ENCODE measurements at places on chromosomes 13 and 19.

DNA sequence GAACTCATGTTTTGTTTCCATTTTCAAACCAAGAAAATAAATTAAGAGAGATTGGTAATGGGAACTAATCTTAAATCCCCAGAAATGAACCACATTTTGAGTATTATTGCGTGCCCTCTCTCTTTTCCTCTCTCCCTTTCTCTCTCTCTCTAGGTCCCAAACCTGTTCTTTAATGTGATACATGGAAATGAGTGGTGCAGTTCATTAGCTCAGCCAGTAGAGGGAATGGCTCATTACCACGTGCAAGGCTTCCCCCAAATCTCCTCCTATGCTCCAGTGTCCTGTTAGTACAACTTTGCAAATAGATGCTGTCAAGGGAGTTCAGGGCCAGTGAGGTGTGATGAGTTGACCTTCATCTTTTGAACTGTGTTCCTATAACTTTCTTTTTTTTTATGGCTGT is 178.4 kb downstream of the FGF9 start:
- H3K4me3 ChIP-seq = no peak overlapping the region
- no peaks in the 10 kb centered on the region for H3K27me3 ChIP-seq
- no peaks in the 10 kb centered on the region for H3K4me1 ChIP-seq
- H3K27ac ChIP-seq = no peak overlapping the region

DNA sequence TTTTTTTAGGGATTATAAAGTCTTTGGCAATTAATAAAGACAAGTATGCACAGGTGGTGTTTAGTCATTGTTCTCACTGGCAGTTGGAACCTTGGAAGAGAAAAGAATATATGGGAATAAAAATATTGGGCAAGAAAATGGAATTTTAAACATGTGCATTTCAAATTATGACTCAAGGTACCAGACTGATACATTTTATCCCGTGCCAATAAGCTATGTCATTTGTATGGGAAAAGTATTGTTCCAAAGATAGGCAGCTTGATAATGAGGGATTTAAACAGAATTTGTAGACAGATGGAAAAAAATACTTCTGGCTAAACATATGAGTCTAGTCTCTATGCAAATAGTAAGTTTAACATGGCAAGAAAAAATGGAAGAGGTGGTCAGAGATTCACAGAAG is 169.5 kb upstream of the UFM1 start:
- peaks cover 10% of the 10 kb centered on the region for H3K4me1 ChIP-seq
- DNase-seq = no peak

DNA sequence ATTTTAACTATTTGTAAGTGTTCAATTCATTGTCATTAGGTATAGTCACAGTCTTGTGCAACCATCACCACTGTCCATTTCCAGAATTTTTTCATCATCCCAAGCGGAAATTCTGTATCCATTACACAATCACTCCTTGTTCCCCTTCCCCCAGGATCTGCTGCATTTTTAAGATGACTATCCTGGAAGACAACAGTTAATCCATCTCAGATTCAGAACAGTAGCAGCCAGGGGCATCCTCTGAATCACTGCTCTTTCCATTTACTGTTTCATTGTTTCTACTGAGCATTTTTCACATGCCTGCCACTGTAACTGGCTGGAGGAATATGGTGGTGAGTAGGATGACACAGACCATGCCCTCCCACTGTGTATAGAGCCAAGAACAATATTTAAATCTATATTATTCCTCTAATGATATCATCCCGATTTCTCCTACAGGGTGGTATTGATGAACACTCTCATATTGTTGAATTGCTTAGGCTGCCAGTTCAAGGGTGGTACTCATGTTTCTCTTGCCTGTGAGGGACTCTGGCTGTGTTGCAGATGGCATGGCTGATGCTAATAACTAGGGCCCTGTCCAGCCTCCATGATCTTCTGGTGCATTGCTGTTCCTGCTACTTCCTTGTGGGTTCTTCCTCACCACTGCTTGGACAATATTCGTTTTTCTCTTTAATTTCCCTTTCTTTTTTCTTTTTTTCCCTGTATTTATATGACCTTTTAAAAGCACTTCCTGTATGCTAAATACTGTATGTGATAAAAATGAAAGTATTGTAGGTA is 59.0 kb downstream of the WDFY2 start:
- no peak for DNase-seq
- H3K36me3 ChIP-seq = peaks cover 8% of the 10 kb centered on the region
- no peak overlapping the region for H3K27ac ChIP-seq
- no peaks in the 10 kb centered on the region for H3K27me3 ChIP-seq
- no peak overlapping the region for H3K4me3 ChIP-seq

DNA sequence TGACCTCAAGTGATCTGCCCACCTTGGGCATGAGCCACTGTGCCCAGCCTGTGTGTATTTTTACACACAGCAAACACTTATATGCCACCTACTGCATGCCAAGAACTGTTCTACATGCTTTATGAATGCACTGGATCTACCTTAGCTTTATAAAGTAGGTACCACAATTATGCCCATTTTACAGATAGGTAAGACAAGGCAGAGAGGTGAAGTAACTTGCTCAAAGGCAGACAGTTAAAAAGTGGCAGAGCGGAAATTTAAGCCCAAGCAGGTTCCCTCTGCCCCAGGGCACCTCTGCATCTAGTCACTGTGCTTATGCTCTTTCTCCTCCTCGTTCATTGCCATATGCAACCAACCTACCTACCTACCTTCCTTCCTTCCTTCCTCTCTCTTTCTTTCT is 10.5 kb downstream of the ADAMTS10 start:
- H3K4me3 ChIP-seq = no peak overlapping the region
- no peak for DNase-seq
- H3K27ac ChIP-seq = no peak overlapping the region
- no peaks in the 10 kb centered on the region for H3K36me3 ChIP-seq
- no peaks in the 10 kb centered on the region for H3K27me3 ChIP-seq
- no peaks in the 10 kb centered on the region for H3K4me1 ChIP-seq

- no peak for DNase-seq
- H3K4me1 ChIP-seq = no peaks in the 10 kb centered on the region
- no peak overlapping the region for H3K4me3 ChIP-seq
- H3K36me3 ChIP-seq = no peaks in the 10 kb centered on the region
Observed at GRCh38 chr13:26459276-26460131, 98.0 kb upstream of the WASF3 start.

DNA sequence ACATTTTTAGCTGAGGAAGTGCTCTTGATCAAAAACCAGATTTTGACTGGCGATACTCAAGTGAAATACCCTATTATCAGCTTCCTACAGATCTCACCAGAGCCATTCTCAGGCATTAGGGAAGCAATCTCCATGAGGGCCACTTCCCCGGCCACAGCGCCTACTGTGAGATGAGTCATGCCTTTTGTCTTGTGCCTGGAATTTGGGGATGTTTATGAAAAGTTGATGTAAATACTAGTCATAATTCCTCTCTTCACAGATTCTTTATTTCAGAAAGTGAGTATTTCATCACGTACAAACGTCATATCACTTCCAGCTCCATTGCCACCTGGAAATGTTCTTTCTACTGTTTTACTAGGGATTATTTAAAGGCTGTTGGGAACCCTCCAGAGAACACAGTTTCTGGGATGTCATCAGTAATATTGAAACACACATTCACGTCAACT is 25.3 kb upstream of the SLC46A3 start:
- no peak for DNase-seq
- no peaks in the 10 kb centered on the region for H3K4me1 ChIP-seq
- H3K36me3 ChIP-seq = no peaks in the 10 kb centered on the region
- H3K27ac ChIP-seq = no peak overlapping the region

- H3K4me3 ChIP-seq = no peak overlapping the region
- H3K27ac ChIP-seq = no peak overlapping the region
- H3K4me1 ChIP-seq = peaks cover 27% of the 10 kb centered on the region
- no peaks in the 10 kb centered on the region for H3K36me3 ChIP-seq
- no peaks in the 10 kb centered on the region for H3K27me3 ChIP-seq
Observed at GRCh38 chr19:17005000-17005399, 21.6 kb downstream of the CPAMD8 start.

- peaks cover 18% of the 10 kb centered on the region for H3K27me3 ChIP-seq
- H3K4me1 ChIP-seq = no peaks in the 10 kb centered on the region
- H3K36me3 ChIP-seq = no peaks in the 10 kb centered on the region
- DNase-seq = no peak
- H3K27ac ChIP-seq = no peak overlapping the region
Observed at GRCh38 chr13:45068036-45069001, 52.0 kb upstream of the GTF2F2 start.

DNA sequence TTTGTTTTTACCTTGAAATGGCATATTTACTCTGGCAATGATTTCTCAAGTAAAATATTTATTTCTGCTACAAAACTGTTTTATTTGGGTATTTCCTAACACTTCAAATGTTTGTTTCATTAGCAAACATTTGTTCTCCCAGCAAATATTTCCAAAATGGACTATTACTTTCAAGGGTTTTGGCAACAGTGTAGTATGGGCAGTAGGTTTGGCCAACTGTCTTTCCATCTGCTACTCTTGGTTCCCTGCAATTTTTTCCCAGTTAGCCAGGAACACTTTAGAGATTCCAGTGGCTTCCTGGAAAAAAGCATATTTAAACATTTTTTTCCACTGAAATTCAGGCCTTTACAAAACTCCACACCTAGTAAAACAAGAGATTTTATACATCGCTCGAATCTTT is 466.6 kb downstream of the SLITRK6 start:
- H3K4me3 ChIP-seq = no peak overlapping the region
- H3K36me3 ChIP-seq = no peaks in the 10 kb centered on the region
- no peaks in the 10 kb centered on the region for H3K27me3 ChIP-seq
- no peaks in the 10 kb centered on the region for H3K4me1 ChIP-seq
- H3K27ac ChIP-seq = no peak overlapping the region
- no peak for DNase-seq

DNA sequence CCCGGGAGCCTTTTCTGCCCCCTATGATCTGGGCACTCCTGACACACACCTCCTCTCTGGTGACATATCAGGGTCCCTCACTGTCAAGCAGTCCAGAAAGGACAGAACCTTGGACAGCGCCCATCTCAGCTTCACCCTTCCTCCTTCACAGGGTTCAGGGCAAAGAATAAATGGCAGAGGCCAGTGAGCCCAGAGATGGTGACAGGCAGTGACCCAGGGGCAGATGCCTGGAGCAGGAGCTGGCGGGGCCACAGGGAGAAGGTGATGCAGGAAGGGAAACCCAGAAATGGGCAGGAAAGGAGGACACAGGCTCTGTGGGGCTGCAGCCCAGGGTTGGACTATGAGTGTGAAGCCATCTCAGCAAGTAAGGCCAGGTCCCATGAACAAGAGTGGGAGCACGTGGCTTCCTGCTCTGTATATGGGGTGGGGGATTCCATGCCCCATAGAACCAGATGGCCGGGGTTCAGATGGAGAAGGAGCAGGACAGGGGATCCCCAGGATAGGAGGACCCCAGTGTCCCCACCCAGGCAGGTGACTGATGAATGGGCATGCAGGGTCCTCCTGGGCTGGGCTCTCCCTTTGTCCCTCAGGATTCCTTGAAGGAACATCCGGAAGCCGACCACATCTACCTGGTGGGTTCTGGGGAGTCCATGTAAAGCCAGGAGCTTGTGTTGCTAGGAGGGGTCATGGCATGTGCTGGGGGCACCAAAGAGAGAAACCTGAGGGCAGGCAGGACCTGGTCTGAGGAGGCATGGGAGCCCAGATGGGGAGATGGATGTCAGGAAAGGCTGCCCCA is 8.5 kb upstream of the CEACAM7 start:
- no peaks in the 10 kb centered on the region for H3K36me3 ChIP-seq
- H3K27ac ChIP-seq = no peak overlapping the region
- H3K27me3 ChIP-seq = peaks cover 14% of the 10 kb centered on the region
- H3K4me1 ChIP-seq = no peaks in the 10 kb centered on the region

DNA sequence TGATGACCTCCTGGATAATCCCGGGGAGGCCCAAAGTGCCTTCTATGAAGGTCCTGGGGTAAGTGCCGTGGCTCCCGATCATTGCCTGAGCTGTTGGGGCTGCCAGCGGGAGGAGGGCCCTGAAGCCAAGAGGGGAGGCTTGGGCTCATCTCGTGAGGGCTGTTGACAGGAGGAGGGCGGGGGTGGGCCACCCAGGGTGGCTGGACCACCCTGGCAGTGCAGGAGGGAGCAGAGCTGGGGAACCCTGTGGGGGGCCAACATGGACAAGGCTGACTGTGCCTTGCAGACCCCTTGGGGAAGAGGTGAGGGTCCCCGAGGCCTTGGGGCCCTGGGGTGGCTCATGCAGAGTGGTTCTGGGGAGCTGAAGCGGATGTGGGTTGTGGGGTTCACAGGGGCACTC is 37.4 kb upstream of the EHD2 start:
- DNase-seq = no peak
- H3K27ac ChIP-seq = no peak overlapping the region
- no peaks in the 10 kb centered on the region for H3K4me1 ChIP-seq
- peaks cover 15% of the 10 kb centered on the region for H3K36me3 ChIP-seq

DNA sequence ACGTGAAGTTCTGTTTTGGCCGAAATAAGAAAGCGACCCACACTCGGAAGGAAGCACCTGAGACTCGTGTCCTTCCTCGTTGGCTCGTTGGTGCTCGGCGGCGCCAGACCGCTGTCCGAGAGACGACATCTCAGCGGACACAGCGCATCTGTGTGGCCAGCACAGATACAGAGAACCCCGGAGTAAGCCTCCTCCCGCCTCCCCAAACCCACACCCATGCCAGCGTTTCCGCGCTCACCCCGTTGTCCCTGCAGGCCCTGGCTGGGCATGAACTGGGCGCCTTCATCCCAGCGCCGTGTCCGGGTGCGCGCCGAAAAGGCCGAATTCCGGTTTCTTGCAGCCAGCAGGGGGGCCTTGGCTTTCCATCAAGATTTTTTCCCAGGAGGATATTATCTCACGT is 127.6 kb downstream of the SOX1 start:
- H3K27ac ChIP-seq = no peak overlapping the region
- H3K4me3 ChIP-seq = no peak overlapping the region
- H3K27me3 ChIP-seq = no peaks in the 10 kb centered on the region
- no peaks in the 10 kb centered on the region for H3K4me1 ChIP-seq
- no peaks in the 10 kb centered on the region for H3K36me3 ChIP-seq

DNA sequence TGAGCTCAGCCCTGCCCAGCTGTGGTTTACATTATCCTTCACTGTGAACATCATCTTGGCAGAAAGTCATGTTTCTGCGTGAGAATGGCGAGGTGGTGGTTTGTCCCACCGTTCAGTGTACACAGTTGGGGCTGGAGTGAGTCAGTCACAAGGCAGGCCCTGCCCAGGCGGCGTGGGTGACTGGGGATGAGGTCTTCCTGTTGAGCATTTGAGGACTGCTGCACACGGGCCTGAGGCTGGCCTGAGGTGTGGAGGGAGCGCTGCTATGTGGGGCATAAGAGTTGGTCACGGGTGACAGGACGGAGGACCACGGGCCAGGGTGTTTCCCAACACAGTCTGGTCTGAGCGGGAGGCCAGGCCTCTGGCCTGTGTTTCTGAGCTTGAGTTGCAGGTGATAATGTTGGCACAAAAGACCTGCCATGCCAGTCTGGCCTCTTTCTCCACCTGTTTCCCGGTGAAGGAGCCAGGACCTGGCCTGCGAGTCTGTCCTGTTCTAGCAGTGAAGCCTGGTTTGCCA is 13.4 kb upstream of the C19orf33 start:
- H3K27ac ChIP-seq = no peak overlapping the region
- H3K36me3 ChIP-seq = no peaks in the 10 kb centered on the region
- H3K27me3 ChIP-seq = no peaks in the 10 kb centered on the region
- no peak for DNase-seq

DNA sequence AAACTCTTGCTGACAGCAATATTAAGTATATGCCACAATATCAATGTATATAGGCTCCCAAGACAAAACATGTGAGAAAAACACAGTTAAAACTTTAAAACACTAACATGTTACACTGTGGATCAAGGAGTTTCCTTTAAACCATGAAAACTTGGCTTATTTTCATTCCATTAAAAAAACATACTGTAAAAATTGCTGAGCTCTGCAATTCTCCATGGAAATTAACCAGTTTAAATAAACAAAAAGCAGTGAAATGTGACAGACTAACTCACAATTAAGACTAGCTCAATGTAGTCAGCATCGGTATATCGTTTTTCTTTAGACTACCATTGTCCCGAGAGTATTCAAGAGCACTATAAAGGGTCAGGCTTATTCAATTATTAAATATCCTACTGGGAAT is 930.5 kb upstream of the SLITRK1 start:
- H3K27ac ChIP-seq = no peak overlapping the region
- no peaks in the 10 kb centered on the region for H3K36me3 ChIP-seq
- no peaks in the 10 kb centered on the region for H3K4me1 ChIP-seq
- H3K27me3 ChIP-seq = no peaks in the 10 kb centered on the region
- H3K4me3 ChIP-seq = no peak overlapping the region

Data from activated CD4-positive, alpha-beta memory T cell treated with anti-CD3 and anti-CD28 coated beads, Interleukin-2, amount 10 ng/mL, durations not matched to agents 7 days and 5 days (primary cell).